ENCODE measurements at places on chromosomes 4 and X.
A peak's percentile ranks its signal among the peaks of the same experiment; 100 is the strongest.

GRCh38 chrX:121013897-121014455 lies 28.4 kb upstream of the CT47A1 start:
- DNase-seq, result no peak

GRCh38 chrX:75155447-75155826 lies 646 bp downstream of the ABCB7 start:
- no peak for DNase-seq

- no peak for DNase-seq
Measured at GRCh38 chrX:15751155-15751819, 13.2 kb downstream of the CA5B start.

- DNase-seq, result peak; percentile 42
Measured at GRCh38 chrX:22699581-22700091, 300.1 kb upstream of the DDX53 start.

DNA sequence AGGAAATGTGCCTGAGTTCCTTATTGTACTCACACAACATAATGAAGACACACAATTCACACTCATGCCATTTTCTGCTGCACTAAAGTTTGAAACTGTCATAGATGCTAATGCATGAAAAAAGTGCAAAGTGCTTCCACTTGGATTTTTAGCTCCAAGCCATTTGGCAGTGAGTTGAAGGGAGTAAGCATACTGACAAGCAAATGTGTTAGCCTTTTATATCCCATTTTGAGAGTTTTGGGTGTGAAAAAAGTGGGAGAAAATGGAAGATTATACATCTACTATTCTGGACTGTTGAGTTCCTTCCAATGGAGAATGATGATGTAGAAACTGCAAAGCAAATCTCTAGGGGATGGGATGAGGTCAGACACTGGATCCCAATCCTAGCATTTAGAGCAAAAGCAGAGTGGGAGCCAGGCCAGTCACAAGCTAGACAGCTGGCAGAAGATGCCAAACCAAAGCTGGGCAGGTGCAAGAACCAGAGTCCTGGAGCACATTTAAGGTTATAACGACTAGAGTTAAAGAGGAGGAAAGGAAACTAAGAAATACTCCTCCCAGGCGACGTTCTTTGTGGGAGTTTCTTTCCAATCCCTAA lies 216.8 kb downstream of the FBXO8 start:
- DNase-seq, result no peak

GRCh38 chr4:6523251-6523650 lies 50.8 kb upstream of the PPP2R2C start:
- no peak for DNase-seq

- no peak for DNase-seq
Measured at GRCh38 chr4:68360231-68360968, 10.5 kb upstream of the YTHDC1 start.

GRCh38 chr4:30429813-30430761 lies 290.1 kb upstream of the PCDH7 start:
- peak; percentile 81 for DNase-seq

DNA sequence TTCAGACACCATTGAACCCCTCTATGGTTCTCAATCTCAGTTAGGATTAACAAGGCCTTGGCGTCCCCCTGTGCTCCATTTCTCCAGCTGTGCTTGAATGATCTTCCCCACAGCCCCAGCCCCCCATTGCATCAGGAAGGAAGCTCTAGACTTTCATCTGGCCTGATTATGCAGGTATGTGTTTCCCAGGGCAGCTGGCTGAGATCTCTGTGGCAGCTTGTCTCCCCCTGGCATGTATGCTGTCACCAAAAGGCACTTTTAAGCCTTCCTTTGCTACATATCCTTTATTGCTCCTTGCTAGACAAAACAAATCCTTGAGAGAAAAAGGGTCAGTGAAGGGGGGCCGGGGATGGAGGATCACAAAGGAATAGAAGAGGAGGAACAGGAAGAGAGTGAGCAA lies 1056.0 kb upstream of the SLIT2 start:
- no peak for DNase-seq

DNA sequence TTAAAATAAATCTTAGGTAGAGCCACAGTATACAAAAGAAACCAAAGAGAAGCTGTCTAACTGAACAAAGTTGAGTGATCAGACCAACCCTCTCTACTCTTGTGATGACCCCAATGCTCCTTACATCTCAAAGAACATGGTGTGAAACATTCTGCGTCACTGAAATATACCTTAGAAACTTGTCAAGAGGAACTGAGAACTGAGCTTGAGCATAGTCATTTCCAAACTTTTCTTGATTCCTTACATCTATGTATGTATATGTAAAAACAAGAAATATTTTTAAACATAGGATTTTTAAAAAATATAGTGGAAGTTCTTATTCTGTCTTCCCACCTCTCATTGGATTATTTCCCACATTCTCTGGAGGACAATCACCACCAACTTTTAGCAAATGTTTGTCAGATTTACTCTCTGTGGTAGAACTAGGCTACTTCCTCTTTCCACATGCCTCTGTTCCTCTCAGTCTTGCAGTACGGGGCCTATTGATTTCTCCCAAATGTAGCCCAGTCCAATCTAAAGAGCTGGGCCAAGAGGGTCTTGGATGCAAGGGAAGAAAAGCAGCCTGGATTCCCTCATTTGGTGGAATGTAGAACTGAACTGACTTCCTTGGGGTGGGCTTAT lies 98.2 kb upstream of the HHIP start:
- DNase-seq, result no peak

- no peak for DNase-seq
Measured at GRCh38 chr4:52675111-52675510, 16.0 kb upstream of the USP46 start.

DNA sequence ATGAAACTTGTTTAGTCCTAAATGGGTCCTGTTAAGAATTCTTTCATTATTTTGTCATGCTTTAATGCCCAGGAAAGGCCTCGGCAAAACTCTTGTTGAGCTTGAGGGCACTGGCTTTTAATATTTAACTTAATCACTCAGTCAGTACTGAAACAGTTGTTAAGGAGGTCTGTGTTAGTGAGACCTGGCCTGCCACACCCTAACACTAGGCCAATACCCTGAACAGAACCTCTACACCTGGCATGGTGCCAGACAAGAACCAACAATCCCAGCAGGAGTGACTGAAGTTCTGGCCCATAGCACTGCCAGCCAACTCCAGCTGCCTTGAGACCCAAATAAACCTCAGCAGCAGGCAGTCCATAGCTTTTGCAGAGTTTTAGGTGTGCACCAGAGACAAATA lies 85.7 kb upstream of the ITM2A start:
- DNase-seq, result no peak

GRCh38 chrX:31237189-31237588 lies 165.3 kb upstream of the FTHL17 start:
- DNase-seq, result no peak

DNA sequence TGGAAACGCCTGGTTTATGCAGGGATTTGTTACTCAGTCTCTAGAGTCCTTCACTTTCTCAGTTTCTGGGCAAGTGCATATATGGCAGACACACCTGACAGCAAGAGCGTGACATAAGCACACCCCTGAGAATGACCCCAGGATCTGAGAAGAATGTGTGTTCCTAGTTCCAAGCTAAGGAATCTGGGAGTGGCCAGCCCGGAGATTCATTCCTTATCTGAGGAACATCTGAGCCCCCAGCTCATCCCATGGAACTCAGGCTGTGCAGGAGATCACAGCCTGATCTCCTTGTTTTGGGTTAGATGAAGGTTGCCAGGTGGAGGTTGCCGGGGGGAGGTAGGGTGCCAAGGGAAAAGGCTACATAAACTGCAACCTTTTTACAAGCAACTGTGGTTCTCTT lies 23.8 kb upstream of the KIAA0232 start:
- DNase-seq, result no peak

DNA sequence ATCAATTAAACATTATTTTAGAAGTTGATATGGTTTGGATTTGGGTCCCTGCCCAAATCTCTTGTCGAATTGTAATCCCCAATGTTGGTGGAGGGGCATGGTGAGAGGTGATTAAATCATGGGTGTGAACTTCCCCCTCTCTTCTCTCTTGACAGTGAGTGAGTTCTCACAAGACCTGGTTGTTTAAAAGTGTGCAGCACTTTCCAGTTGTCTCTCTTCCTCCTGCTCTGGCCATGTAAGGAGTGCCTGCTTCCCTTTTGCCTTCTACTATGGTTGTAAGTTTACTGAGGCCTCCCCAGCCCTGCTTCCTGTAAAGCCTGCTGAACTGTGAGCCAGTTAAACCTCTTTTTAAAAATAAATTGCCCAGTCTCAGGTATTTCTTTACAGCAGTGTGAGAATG lies 141.4 kb downstream of the GALNTL6 start:
- no peak for DNase-seq

DNA sequence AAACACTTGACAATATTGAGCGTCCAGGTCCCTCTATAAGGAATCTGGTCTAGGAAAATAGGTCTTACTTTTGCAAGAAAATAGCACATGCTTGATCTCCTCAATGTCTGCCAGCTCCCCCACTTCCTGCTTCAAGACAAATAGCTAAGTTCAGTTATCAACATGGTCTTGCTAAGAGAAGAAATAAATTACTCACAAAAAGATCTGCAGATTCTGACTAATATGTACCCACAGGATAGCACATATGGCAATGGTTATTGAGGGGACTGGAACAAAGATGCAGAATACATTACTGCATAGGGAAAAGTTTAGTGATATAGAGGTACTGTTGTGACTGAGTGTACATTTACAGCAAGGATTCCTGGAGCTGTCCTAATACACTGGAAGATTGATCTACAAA lies 457.5 kb upstream of the GRID2 start:
- DNase-seq, result peak; percentile 18

DNA sequence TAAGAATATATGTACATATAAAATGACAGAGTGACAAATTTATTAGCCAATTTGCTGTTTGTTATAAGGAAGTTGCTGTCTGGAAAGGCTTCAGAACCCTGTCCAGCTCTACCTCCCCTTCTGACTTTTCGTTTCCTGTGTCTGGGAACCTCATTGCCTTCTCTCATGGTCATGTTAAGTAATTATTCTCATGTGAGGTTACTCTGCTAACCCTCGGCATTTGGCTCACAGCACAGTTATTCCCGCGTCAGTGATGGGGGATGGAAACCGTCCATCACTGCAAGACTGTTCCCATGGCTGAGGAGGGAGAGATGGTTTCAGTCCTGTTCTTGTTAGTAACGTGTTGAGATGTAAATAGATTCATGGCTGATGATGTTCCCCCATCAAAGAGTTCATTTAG lies 11.9 kb downstream of the EDNRA start:
- peak; percentile 91 for DNase-seq

GRCh38 chrX:119477812-119478232 lies 9.6 kb downstream of the SLC25A5 start:
- peak; percentile 57 for DNase-seq

- no peak for DNase-seq
Measured at GRCh38 chrX:50483283-50483682, 12.7 kb upstream of the DGKK start.

GRCh38 chr4:87055311-87055710 lies 120.5 kb downstream of the AFF1 start:
- DNase-seq, result no peak

DNA sequence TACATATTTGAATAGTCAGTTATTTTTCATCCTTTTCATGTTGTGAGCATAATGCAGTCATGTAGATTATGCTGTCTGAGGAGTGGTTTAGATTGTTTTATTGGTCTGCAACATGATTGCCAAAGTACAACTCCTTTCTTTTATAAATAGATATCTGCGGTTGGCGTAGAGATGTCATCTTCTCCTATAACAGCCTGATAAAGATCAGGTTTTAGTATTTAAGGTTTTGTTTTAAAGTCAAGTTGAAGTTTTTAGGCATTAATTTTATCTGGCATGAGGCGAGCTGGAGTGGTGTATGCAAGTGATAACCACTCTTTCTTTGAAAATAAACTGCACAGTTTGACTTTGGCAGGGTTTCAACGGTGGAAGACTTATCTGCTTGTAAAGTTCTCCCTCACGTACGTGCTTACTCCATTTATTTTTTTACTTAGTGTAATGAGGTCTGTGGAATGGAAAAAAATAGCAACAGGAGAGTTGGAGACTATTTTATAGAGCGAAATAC lies 126.3 kb downstream of the FBXO8 start:
- no peak for DNase-seq

GRCh38 chr4:2931512-2932301 lies 31.5 kb downstream of the NOP14 start:
- DNase-seq, result no peak

- no peak for DNase-seq
Measured at GRCh38 chrX:42832764-42833549, 55.0 kb upstream of the PPP1R2C start.
